ENCODE measurements at places on chromosomes 2 and 18.

- DNase-seq = no peak
Observed at GRCh38 chr2:30287190-30287840, 56.0 kb downstream of the LBH start.

DNA sequence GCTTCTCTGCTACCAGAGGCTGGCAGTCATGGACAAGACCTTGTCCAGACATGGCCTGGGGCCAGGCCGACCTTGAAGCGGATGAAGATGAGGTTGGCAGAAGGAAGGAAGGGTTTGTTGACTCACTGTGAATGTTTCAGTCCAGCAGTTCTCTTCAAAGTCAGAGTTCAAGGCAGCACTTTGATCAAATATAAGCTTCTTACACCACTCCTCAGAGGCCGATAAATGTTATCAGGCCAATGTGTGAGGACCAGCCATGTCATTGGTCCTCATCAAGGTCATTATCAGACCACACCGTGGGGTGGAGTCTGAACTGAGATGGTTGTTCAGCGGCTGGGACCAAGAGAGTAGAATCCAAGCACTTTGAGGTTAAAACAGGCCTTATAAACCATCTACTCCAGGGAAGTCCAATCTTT lies 35.5 kb downstream of the QPCT start:
- no peak for DNase-seq

GRCh38 chr2:103860016-103860415 lies 993.9 kb upstream of the POU3F3 start:
- DNase-seq = no peak

GRCh38 chr2:159933040-159933726 lies 129.2 kb downstream of the PLA2R1 start:
- no peak for DNase-seq

GRCh38 chr18:37175727-37176620 lies 347.0 kb downstream of the KIAA1328 start:
- DNase-seq = no peak

GRCh38 chr2:159177957-159178356 lies 108.5 kb downstream of the WDSUB1 start:
- no peak for DNase-seq

DNA sequence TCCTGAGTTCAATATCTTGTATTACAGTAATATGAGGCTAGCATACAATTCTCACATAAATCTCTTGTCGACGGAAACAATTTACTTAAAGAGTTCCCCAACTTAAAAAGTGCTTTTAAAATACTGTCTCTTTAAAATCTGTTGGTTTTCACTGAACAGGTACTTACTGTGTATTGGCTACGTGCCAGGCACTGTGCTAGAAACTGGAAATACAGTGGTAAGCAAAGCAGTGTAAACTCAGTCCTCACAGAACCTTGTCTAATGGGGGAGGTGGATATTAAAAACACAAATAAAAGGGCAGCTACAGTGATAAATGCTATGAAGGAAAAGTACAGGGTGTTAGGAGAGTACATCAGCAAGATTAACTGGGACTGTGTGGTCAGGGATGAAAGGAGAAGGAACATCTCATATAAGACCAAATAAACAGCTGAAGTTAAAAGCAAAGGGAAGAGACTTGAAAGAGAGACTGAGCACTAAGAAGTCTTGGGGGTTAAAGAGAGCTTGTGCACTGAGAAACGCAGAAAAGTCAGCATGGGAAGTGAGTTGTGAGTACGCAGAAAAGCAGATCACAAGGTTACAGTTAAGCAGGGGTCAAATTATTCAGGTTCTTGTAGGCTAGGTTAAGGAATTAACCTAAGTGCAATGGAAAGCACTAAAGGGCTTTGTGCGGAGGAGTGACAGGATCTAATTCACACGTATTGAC lies 52.5 kb downstream of the USP40 start:
- DNase-seq = no peak

GRCh38 chr18:489244-490023 lies 11.1 kb downstream of the COLEC12 start:
- DNase-seq = no peak

DNA sequence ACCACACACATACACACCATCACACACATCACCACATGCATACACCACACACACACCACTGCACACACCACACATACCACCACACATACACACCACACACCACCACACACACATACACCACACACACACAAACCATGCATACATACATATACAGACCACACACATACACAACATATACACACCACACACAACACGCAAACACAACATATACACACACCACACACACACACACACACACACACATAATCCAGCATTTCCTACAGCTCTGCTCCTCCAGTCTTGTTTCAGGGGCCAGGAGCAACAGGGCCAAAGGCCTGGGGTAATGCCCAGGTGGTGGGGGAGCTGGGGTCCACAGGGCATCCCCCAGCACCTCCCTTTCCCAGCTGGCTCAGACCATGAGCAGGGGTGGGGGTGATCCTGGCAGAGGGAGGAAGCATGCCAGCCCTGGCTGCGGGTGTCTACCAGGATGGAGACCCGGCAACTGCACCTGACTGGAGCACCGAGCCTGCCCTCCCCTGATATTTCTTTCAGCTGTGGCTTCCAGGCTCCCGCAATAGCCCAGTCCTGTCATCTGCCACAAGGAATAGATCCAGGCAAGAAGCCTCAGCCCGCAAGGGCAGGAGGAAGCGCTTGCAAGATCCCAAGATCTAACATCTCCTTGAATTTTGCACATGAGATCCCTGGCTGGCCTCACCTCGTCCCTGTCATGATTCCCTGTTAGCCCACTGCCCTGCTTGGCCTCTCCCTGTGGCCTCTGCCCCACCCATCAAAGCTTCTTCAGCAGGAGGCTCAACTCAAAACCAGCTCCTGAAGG lies 196.9 kb downstream of the TNS1 start:
- DNase-seq = no peak

DNA sequence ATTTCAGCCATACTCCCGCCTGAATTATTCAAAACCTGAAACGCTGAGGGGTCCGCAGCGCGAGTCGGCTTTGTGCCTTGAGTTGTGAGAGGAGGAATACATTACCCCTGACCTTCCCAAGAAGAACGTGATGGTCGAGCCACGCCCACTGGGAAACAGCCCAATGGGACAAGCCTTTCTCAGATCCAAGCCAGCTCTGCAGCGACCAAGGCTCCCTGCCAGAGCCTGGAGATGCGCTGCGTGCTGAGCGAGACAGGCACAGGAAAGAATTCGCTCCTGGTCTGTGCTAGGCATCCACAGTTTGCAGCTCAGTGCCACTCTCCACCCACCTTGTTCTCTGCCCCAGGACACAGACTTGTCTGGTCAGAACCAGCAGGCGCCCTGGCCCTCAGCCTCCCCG lies 74.1 kb upstream of the GLI2 start:
- peak; percentile 31 for DNase-seq

DNA sequence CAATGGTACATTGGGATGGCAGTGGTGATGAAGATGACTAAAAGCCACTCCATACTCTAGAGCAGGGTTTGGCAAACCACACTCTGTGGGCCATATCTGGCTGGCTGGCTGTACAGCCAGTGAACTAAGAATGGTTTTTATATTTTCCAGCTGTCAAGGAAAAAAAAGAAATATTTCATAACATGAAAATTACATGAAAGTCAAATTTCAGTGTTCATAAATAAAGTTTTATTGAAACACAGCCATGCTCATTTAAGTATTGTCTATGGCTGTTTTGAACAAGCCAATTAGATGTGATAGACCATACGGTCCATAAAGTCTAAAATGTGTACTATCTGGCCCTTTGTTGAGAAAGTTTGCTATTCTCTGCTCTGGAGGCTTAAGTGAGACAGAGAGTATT lies 1.5 kb downstream of the TTC21B start:
- DNase-seq = no peak

GRCh38 chr18:9973470-9973869 lies 59.7 kb downstream of the VAPA start:
- DNase-seq = no peak

- DNase-seq = no peak
Observed at GRCh38 chr2:3289526-3289925, 88.1 kb downstream of the EIPR1 start.

DNA sequence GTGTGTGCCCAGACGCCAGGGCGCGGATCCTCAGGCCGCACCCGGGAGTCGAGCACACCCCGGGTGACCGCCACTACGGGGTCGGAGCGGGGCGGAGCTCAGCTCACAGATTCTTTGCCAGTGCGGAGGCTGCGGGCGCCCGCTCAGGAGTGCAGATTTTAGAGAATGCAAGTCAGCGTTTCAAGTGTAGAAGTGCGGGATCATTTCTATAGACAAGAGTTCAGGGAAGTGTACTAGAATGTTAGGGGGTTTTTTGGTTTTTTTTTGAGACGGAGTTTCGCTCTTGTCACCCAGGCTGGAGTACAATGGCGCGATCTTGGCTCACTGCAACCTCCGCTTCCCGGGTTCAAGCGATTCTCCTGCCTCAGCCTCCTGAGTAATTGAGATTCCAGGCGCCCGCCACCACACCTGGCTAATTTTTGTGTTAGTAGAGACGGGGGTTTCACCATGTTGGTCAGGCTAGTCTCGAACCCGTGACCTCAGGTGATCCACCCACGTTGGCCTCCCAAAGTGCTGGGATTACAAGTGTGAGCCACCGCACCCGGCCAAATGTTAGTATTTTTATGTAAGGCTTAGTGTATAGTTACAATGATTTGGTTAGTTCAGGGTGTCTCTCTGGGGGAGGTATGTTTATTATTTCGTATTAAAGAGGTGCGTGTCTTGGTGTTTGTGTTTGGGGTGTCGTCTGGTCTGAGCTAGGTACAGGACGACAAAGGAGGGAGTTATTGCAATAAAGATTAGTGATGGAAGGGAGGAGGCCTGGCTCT lies 619 bp upstream of the FAM168B start:
- peak; percentile 50 for DNase-seq

DNA sequence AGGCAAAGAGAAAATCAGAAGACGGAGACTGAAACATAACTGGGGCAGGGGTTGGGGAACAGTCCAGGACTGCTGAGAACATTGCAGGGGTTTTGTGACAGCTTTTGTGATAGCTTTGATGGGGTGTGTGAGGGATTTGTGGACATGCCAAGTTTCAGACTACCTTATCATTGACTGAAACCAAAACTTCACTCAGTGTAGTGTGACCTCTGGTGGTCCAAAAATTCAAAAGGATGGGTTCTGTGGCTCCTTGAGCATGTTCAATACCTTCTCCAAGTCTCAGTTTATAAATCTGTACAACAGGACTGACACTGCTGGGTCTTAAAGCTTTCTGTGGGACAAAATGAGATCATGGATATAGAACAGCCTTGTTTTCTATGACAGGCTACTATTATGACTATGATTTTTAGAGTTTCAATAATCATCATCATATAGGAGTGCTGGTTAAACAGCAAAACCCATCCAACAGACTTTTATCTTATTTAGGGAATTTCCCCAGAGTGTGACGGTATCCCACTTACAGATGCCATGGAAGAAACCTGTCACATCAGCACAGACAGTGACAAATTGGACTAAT lies 259.2 kb upstream of the SLC14A2 start:
- no peak for DNase-seq

DNA sequence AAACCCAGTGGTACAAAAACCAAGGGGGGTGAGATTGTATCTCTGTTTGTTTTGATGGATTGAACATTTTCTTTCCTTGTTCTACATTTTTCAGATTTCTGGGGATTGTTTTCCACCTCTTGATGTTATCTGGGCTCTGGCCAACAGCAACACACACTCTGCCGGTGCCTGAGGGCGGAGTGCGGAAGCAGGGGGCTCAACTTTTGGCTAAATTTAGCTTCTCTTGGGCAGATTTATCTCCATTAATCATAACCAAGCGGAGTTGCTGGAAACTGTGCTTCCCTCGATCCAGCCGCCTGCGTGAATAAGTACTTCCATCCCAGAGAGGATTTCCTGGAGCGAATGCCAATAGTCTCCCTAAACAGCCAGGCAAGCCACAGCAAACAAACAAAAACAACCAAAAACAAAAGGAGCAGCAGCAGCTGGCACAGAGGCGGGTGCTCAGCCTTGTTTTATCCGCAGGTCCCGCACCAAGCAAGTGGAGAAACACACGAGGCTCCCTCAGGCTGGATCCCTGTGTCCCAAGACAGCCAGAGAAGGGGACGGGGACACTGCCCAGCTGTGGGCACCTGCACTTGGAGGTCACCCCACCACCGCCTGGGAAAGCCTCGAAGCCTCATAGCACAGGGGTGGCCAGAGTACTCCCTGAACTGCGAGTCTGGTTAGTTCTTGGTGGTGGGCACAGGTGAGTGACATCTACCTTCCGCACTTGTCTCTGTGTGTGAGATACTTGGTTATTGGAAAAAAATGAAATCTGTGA lies 143.4 kb downstream of the NDUFA10 start:
- no peak for DNase-seq

GRCh38 chr2:43948370-43948769 lies 47.4 kb downstream of the LRPPRC start:
- DNase-seq = no peak

GRCh38 chr2:224466304-224466895 lies 64.5 kb upstream of the FAM124B start:
- DNase-seq = no peak

DNA sequence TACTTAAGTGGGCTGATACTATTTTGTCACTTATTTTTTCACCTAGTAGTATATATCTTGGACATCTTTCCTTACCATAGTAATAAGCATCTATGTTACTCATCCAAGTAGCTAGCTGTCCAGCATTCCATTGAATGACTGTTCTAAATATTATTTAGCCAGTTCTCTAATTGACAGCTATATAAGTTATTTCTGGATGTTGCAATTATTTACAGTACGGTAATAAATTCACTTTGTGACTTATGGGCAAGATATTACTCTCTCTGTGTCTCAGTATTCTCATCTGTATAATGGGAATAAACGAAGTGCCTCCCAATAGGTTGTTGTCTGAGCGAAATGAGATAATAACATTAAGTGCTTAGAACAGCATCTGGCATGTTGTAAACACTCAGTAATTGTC lies 46.6 kb upstream of the AGAP1 start:
- DNase-seq = no peak

DNA sequence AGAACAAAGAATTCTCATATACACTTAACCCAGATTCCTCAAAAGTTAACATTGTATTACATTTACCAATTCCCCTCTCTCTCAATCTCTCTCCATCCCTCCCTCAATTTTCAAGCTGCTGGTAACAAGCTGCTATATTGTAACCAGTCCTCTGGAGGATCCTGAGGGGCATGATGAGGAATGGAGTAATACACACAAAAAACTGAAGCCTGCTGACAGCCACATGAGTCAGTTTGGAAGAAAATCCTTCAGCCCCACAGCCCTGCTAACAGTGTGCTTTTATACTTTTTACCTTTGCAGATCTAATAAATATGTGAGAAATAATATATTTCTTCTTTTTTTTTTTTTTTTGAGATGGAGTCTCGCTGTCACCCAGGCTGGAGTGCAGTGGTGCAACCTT lies 165.7 kb upstream of the RAB12 start:
- DNase-seq = no peak

DNA sequence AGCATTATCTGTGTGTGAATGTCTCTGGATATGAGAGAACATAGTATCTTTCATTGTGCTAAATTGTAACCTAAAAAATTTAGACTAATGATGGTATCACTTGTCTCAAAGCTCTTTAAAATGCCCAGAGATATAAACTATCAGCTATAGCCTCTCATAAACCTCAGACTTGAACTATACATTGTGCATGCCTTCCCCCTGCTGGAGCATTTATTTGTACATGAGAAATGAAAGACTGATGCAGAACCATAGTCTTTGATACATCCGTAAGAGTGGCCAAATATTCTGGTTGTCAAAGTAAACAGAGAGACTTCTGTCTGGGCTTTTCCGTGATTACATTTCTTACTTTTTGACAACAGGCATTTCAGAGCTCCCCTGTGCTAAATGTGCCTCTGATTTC lies 71.9 kb upstream of the CCDC68 start:
- DNase-seq = no peak

GRCh38 chr2:2993172-2993692 lies 384.4 kb downstream of the EIPR1 start:
- no peak for DNase-seq
